ENCODE measurements at places on chromosomes 13 and 19.

DNA sequence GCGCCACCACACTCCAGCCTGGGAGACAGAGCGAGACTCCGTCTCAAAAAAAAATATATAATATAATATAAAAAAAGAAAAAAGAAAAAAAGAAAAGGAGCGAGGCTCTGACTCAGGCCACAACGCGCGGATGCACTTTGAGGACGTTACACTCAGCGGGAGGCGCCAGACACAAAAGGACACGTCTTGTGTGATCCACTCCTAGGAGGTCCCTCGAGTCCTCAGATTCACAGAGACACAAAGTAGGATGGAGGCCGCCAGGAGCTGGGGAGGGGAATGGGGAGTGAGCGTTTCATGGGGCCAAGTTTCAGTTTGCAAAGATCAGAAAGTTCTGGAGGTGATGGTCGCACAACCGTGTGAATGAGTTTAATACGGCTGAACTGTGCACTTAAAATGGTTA, 8.5 kb upstream of the ABHD17A start:
- DNase-seq = no peak

- DNase-seq = no peak
Measured at GRCh38 chr19:46530636-46531035, 35.0 kb upstream of the PNMA8B start.

- no peak for DNase-seq
Measured at GRCh38 chr19:1069009-1069779, 2.2 kb downstream of the ARHGAP45 start.

DNA sequence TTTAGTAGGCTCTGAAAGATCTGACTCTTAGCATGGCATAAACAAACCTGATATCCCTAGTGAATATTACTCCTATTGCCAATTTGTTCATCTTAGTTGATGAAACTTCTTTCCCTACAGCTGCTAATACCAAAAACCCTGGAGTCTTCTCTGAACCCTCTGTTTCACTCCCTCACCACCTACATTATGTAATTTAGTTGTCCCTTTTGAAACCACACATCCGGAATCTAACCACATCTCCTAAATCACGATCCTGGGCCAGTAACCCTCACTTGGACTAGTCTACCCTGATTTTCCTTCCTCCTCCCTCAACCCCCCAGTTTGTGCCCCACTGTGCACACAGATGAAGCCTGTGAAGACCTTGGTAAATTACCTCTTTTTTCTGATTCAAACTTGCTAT, 1.2 kb downstream of the ZNF256 start:
- DNase-seq = no peak

DNA sequence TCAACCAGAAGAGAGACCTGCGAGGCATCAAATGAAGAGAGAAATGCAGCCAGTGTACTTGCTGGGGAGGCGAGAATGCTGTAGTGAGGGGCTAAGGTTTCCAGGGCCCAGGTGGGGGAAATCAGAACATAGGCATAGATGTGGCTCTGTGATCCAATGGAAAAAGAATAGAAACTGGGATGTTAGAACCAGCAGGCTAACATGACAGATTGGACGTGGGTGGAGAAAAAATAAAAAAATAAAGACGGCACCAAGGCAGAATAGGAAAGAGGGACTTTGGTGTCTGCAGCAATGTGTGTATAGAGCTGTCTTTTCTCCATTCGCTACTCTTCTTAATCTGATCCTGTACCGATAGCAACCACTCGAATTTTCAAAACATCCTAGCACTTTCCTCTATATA, 381.0 kb upstream of the NBEA start:
- DNase-seq = no peak
